ENCODE measurements at places on chromosomes 2 and 18.

DNA sequence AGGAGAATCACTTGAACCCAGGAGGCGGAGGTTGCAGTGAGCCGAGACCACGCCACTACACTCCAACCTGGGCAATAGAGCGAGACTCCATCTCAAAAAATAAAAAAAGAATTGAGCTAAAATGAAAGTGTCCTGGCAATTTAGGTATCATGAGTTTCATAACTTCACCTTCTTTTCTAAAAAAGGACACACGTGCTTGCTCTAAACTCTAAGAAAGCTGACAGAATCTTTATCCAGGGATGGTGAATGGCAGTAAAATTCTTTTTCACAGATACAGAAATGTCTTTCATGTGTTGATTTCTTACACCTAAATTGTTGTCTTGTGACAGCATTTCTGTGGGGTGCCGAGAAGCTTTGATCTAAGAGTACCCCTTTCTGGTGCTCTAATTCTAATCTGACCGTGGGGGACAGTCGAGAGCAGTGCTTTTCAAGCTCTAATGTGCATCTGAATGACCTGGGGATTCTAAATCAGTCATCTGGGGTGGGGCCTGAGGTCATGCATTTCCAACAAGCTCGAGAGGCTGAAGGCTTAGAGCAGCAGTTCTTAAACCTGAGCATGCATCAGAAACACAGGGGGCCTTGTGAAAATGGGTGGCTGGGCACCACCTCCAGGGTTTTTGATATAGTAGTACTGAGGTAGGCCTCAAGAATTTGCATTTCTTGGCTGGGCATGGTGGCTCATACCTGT lies 42.1 kb upstream of the REL start:
- DNase-seq = no peak

- no peak for DNase-seq
Observed at GRCh38 chr2:173989160-173989883, 24.1 kb upstream of the SP3 start.

DNA sequence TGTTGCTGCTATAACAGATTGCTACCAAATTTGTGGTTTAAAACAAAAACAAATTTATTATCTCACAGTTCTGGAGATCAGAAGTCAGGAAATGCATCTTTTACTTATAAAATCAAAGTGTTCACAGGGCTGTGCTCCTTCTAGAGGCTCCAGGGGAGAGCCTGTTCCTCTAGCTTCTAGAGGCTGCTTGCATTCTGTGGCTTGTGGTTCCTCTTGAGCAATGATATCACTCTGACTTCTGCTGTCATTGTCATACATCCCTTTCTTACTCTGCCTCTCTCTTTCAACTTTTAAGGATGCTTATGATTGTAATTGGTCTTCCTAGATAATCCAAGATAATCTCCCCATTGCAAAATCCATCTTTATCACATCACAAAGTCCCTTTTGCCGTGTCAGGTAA lies 6.1 kb upstream of the DCC start:
- DNase-seq = no peak

- peak; percentile 87 for DNase-seq
Observed at GRCh38 chr2:223580951-223581350, 21.2 kb downstream of the SCG2 start.

GRCh38 chr2:203714112-203714511 lies 7.7 kb downstream of the CD28 start:
- no peak for DNase-seq

GRCh38 chr2:237213315-237214022 lies 127.8 kb downstream of the COPS8 start:
- DNase-seq = peak; percentile 92

GRCh38 chr2:50395605-50396297 lies 636.2 kb downstream of the NRXN1 start:
- DNase-seq = no peak

- DNase-seq = peak; percentile 39
Observed at GRCh38 chr18:77206676-77207374, 42.8 kb upstream of the GALR1 start.

DNA sequence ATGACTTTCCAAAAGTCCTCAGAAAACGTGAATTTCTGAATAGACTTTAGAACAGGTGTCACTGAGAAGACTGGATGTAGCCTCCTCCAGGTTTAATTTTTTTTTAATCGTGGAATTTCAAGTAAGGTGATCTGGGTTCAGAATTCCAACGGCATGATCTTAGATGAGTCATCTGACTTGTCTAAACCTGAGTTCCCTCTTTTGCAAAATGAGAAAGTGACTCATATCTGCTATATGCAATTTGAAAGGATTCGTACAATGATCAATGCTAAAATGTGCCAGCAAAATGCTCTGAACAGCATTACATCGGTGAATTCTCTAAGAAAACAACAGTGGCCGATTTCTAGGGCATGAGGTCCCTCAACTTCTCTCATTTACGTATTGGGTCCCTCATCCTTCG lies 69.1 kb upstream of the ZNF516 start:
- peak; percentile 79 for DNase-seq

GRCh38 chr18:55124078-55124763 lies 165.0 kb upstream of the CCDC68 start:
- peak; percentile 69 for DNase-seq

GRCh38 chr18:61998957-61999356 lies 106.2 kb upstream of the RNF152 start:
- DNase-seq = peak; percentile 98

DNA sequence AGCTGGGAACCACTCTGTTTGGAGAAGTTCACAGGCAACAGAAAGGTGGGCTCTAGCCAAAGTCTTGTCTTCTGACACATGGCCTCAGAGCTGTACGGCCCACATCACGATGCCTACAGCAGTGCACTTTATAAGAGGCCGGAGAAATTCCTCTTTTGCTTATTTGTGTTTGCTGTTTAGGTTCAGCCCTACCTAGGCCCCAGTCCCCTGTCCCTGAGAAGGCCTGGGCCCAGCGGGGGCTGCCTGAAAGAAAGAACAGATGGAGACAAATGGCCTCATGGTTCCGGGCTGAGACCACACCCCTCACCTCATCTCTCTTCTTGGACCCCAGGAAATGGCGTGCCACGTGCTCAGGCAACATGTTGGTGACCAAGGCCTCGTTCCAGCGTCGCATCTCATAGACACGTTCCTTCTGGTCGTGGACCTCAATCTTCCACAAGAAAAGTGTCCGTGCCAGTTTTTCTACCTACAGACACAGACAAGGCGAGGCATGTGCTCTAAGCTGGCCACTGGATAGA lies 30.9 kb downstream of the CENPO start:
- DNase-seq = no peak

DNA sequence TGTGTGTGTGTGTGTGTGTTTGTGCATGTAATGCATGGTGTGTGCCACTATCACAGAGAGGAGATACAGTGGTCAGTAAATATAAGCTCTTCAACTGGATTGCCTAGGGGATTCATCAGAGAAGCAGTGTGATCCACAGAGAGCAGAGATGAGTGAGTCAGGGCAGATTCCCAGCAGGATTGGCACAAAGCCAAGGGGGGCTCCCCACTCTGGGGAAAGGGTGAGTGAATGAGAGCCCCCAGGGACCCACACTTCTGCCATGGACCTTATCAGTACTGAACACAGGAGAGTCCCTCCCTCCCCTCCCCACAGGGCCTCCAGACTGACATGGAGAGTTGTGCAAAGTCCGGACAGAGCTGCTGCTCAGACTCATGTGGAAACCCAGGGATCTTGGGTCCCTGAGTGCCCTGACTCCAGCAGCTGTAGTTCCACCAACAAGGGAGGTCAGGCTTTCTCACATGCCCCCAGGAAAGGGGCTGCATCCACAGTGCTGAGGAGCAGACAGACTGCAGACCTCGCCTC lies 748.8 kb downstream of the NR4A2 start:
- DNase-seq = no peak

DNA sequence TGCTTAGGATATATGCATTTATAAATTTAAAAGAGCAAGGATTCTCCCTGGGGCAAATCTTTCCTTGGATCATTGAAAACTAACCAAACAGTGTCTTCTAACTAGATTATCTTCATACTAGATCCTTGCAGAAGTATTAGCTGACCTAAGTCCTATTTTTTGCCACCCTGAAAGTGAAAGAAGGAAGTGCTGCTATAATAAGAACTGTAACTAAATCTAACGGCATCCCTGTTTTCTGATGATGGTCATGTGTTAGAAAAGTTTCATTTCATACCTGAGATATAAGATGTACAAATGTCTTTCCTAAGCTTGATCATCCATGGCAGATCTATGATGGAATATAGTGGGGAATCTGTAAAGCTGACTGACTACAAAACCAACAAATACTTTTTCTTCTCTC lies 102.7 kb downstream of the MAP2 start:
- DNase-seq = peak; percentile 4

GRCh38 chr2:161238560-161239325 lies 69.5 kb upstream of the PSMD14 start:
- peak; percentile 63 for DNase-seq

GRCh38 chr2:62801814-62802523 lies 96.5 kb downstream of the EHBP1 start:
- no peak for DNase-seq

GRCh38 chr2:220552790-220553535 lies 925.5 kb downstream of the SLC4A3 start:
- peak; percentile 35 for DNase-seq

DNA sequence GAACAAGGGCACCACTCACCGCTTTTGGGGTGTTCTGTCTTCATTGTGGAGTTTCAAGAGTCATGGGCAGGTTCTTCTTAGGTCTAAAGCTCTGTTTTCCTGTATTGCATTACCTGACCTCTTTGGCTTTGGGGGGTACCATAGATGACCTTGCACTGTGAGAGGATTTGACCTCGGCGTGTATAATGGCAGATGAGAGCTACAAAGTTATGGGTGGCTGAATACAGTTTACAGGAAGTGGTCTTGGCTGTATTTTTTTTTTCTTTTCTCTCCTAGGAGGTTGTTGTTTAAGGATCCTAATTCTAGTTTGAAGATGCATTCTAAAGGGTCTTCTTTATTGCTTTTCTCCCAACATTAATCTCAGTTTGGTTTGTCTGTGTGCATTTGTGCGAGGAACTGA lies 11.5 kb downstream of the GAL3ST2 start:
- no peak for DNase-seq
